HL-60 (cell line): ENCODE measurements at places on chromosomes 6 and 20.

DNA sequence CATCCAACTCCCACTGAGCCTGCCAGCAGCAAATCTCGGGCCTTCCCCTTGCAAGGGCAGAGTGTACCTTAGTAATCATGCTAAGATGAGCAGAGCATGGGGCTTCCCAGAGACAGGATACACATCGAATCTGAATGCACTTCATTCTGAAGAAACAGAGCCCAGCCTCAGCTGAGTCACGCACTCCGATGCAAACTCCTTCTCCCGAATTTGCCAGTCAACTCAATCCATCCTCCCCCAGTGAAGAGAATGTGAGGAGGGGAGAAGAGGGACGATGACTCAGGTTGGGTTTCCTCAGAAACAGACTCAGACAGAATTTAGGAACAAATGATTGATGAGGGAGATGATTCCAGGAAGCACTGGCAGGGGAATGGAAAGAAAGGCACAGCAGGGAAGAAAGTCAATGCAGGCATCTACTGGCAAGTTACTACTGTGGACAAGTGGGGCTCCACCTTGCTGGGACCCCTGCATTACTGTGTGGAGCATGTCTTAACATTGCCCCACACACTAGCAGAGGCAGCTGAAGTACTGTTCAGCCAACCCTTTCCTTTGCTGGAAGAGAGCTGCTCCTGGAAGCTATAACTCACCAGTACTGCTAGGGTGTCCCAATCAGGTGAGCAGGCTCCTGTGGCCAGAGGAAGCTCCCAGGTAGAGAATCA, 251.6 kb downstream of the ADGB start:
- no peak for DNase-seq

DNA sequence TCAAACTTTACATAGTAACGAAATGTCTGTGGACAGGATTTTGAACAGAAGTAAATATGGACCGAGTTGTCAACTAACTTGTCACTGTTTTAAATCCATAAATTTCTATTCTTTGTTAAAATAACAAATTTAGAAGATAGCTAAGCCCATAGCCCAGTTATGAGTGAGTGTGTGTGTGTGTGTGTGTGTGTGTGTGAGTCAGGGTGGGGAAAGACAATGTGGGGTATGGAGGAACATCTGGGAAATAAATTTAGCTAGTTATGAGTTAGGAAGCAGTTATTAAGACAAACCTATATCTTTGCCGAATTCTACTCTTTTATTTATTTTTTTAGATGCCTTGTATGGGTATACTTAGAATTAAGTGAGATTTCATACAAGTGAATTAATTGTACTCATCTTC, 9.0 kb downstream of the TPBG start:
- DNase-seq = no peak

GRCh38 chr6:107599043-107599442, 109.1 kb downstream of the SOBP start:
- no peak for DNase-seq

GRCh38 chr20:24241466-24241865, 228.0 kb upstream of the SYNDIG1 start:
- DNase-seq = no peak

DNA sequence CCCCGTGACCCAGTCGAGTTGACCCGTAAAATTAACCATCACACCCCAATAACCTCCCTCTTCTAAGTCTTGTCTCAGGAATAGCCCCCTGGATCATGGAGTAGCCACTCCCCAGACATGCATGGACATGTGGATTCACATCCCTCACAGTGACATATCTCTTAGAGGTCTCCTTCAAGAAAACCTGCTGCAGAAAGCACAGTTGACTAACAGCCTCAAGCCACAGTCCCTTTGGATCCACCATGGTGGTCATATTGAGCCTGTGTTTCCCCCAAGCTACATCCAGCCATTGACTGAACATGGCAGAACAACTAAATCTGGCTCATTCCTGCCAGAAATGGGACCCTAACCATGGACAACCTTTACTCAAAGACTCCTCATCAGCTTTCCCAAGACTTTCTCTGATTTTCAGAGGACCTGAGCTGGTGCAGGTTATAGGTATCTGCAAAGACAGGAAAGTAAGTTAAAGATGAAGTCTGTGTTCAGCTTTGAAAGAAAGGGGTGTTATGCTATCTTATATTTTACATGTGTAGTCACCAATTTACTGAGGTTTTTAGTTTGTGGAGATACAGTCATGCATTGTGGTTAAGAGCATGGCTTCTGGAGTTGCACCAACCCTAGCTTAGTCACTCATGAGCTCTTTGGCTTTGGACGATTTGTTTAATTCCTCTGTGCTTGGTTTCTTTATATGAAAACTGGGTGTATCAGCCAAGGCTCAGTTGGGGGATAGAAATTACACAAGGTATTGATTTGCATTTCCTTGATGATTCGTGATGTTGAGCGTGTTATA, 219.1 kb downstream of the MYLK4 start:
- DNase-seq = peak; percentile 51

DNA sequence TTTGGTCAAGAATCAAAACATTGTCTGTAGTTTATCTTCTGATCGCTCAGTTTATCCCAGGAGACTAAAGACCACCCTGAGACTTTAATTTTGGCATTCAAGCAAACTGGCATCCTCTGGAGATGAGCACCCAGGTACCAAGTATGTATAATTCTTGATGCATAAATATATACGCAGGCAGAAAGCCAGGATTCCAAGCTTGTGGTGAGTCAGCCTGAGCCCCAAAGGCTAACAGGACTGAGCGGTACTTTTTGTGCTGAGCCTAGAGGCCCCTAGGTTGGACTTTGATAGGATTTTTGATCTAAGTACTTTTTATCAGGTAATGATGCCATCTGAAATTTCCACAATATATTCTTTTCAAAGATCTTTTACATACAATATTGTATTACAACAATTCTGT, 301.3 kb downstream of the TFAP2B start:
- no peak for DNase-seq

- DNase-seq = no peak
Observed at GRCh38 chr6:26552640-26553188, 14.5 kb downstream of the HMGN4 start.

DNA sequence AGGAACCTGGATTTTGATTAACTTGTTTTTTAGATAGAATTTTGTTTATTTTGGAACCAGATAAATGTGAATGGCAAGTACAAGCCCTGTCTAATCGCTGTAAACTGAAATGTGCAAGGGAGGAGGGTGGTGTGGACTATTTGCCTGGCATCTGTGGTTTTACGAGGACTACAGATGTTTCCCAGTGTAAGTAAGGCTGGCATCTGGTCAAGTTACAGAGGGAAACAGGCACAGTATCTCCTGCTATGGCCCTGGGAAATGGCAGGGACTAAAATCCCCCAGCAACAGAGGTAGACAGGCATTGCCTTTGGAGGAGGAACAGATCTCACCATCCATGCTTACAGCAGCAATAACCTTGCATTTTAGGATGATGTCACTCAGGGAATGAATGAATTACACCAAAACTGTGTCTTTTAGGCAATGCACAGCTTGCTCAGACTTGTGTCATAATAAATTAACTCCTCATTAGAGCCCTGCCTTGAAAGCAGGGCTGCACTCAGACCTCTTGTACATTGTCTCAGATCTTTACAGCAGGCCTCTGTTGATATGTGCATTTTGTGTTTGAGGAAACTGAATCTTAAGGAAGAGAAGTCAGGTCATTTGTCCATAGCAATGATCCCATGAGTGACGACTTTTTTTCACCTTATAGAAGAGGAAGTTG, 96.2 kb downstream of the TCP11 start:
- DNase-seq = peak; percentile 56

- no peak for DNase-seq
Observed at GRCh38 chr6:169965239-169965638, 213.8 kb downstream of the ERMARD start.

GRCh38 chr6:31403283-31404060, at the start of gene MICA:
MICA (plus strand) TSS chr6:31403595; CDS start chr6:31403633, 38 bp downstream.
- DNase-seq = peak; percentile 55

DNA sequence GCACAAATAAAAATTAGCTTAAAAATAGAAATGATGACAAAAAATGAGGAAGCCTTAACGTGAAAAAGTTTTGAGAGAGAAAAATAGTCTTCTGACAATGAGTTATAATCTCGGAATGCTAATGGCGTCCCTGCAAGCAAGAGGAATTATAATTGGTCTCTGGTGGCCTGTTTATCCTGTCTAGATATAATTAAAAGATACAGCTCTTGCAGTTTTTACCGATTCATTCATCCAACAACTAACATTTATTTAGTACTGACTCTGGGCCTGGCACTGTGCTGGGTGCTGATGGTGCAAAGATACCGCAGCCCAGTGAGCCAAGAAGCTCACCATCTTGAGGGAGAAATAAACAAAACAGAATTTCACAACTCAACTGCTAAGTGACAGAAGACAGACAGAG, 31.6 kb upstream of the ANKRD60 start:
- no peak for DNase-seq

DNA sequence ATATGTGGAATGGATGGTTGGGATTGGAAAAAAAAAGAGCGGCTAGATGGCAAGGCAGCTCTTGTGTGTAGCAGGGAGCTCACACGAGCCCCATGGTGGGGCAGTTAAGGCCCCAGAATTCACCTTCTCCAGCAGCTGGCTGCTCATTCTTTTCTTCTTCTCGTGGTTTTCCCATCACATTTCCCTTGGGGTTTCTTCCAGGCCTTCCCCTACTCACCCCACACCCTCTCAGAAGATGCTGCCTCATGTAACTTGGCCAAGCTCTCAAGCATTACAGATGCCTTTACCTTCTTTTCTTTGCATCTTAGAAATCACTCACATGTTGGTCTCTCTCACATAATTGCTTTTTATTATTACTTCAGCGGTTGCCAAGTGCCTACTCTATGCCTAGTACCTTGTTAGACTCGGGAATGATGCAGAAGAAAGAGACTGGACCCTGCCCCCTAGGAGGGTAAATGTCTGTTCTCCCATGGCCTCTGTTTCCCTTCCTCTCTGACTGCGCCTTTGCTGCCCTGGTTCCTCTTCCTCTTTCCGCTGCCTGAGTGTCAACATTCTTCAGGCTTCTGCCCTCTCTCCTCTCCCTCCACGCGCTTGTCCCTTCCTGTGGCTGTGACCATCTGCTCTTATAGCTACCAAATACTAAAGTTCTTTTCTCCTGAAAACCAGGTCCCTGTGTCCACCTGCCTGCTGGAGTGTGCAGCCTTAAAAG, 28.6 kb downstream of the PPARD start:
- peak; percentile 76 for DNase-seq

- DNase-seq = no peak
Observed at GRCh38 chr6:130815200-130816071, 11.8 kb upstream of the SMLR1 start.

DNA sequence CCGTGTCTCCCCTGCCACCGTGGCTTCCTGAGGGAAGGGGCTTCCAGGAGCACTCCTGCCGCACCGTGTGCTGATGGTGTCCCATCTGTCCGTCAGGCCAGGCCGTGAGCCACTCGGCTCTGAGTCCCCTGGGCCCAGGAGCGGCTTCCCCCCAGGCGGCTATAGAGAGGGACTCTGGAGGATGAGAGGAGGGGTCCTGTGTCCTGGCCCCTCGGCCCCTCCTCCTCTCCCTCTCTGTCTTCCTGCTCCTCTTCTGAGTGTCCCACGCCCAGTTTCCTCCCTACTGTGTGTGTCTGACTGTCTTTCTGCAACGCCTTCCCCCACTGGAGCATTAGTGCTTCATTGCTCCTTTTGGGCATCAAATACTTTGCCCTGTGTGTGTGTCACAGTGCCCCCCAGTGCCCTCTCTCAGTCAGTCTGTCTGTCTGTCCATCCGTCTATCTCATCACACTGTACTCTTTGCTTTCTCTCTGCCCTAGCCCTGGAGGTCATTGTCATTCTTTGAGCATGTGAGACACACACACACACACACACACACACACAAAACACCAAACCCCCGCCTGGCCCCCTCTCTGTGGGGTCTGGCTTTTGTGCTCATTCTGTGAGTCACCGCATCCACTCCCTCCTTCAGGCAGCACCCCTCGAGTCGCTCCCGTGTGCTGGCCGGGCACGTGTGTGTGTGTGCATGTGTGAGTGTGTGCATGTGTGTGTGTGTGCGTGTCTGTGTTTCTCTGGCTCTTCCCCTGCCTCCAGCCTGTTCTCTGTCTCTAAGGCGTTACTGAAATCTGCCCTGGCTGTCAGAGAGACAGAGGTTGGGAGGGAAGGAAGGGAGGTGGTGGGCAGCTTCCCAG, 71.9 kb downstream of the SRC start:
- no peak for DNase-seq

DNA sequence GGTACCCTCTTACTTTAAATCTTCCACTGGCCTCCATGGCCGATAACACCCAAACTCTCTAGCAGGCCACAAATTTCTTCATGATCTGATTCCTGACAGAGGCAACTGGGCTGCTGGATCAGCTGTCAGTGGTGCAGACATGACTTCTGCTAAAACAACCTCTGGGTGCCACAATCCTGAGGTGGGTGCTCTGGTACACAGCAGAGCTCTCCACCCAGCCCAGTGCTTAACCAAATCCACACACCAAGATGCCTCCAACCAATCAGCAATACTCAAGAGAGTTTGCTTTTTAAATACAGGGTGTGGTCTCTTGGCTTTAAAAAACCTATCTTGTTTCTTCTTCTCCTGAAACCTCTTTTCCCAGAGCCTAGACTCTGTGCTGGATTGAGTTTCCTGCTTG, 126.6 kb upstream of the SPACA1 start:
- no peak for DNase-seq

- DNase-seq = no peak
Observed at GRCh38 chr6:71933881-71934280, 47.5 kb downstream of the RIMS1 start.

DNA sequence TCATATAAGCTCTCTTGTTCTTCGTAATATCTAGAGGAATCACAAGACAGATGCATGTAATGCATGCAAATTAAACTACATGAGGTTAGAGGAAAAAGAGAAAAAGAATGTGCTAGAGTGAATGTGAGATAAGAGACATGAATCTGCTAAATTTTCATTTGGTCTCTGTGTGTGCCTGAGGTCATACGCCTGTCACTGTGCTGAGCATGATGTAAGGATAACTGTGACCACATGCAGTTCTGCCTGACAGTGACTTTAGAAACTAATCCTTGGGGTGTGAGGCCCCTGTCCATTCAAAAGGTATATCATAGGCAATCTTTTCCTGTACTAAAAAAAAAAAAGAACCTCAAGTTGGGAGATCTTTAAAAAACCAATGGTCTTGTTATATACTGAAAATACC, 70.6 kb downstream of the SHPRH start:
- no peak for DNase-seq

GRCh38 chr6:37210313-37210968, 40.5 kb downstream of the PIM1 start:
- no peak for DNase-seq

GRCh38 chr6:11952316-11952715, 59.8 kb upstream of the HIVEP1 start:
- DNase-seq = no peak

- DNase-seq = no peak
Observed at GRCh38 chr6:87661016-87661415, 41.0 kb downstream of the AKIRIN2 start.

- DNase-seq = no peak
Observed at GRCh38 chr6:37288247-37288646, 30.3 kb upstream of the TMEM217 start.

GRCh38 chr6:137910424-137910834, 43.4 kb downstream of the TNFAIP3 start:
- peak; percentile 72 for DNase-seq
